ENCODE measurements at places on chromosomes 2 and 18.

DNA sequence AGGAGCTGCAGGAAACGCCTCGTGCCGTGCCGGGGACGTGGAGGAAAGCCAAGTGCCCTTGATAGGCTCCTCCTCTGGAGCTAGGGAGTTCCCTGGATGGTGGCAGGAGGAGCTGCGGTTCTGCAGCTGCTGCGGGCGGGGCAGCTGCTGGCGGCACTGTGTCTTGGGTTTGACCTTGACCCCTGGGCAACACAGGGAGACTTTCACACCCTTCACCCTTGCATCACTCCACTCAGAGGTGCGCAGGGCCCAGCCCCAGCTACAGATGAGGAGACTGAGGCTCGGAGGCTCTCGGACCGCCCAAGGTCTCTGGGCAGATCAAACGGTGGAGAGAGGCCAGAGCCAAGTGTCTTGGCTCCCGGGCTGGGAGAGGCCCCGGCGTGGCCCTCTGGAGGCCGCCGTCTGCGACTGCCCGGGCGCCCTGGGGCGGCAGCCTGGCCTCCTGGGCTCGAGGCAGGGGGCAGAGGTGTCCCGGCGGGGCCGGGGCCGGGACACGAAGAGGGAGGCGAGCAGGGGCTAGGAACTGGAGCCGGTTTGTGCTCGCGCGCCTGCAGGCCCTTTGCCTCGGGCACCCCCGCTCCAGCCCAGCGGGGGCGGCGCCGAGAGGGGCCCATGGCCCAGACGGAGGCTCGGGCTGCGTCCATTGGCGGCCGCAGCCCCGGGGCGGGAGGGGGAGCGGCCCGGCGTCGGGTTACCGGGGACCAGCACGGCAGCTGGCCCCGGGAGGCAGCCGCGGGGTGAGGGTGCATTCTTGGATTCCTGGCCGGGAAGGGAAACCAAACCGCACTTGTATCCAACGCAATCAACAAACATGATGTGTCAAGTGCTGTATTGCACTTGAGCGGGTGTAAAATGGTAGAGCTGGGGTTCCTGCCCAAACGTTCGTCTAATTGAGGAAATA lies 129.6 kb upstream of the SLC1A4 start:
- DNase-seq, result no peak

- no peak for DNase-seq
These were observed 13.9 kb upstream of the PROM2 start for GRCh38 chr2:95260028-95261023.

GRCh38 chr2:240789051-240789453 lies 31.0 kb downstream of the KIF1A start:
- peak; percentile 6 for DNase-seq

DNA sequence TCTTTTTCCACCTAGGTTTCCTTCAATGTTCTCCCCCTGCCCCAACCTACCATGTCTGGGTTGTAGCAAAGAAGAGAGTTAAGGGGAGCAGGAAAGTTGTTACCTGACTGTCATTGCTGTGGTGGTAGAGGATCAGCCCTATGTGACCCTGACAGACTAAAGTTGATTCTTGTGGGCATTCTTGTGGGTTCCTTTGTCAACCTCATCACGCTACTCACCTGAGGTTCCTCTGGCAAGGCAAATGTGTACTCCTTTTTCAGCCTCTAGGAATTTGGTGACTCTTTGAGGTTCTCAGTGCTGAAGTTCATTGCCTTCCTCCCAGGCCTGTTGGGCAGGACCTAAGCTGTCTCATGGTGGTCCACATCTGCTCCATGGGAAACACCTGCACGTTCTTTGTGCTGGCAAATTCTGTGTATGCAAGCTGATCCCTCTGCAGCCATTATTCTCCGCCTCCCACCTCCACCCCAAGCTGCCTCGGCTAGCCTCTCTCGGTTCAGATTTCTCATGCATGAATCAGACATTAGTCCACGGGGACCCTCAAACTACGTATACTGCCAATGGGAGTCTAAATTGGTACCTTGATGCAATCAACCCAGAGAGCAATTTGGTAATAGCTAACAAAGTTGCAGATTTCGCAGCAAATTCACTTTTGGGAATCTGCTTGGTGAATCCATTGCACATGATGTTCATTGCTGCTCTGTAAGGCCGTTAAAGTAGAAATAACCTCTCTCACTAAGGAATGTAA lies 1.5 kb upstream of the GMCL1 start:
- DNase-seq, result no peak

- no peak for DNase-seq
These were observed 123.4 kb downstream of the MRO start for GRCh38 chr18:50696436-50696835.

GRCh38 chr2:201522965-201523364 lies 71.4 kb downstream of the STRADB start:
- no peak for DNase-seq

DNA sequence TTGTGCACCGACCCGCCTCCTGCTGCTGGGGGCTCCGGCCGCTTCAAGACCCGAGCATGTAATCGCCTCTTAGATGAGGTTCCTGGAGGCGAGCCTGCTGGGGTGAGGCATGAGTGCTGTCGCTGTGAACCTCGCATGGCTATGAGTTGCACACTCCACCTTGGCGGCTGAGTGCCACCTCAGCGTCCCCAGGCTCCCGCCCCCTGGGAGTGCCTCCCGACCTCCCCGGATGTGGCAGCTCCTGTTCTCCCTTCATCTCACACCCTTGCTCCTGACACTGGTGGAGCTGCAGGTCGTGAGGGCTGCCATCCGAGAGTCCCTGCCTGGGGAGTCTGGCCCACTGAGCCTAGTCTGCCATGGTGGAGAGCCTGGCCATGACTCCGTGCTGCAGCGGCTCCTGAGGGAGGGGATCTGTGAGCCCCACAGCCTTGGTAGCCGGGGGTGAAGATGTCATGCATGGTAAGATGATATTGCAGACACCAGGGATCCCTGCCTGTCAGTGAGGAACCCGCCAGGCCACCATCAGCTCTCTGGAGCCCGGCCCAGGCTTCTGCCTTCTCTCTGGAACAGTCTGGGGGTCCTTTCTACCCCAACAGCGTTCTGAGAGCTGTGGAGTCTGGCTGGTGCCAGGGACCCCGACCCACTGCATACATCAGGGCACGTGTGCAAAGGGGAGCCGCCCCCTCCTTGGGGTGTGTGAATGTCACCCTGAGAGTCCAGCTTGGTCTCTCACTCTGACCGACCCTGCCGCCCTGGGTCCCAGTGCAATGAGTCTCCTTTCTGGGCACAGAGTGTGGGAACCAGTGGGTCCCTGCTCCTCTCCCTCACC lies 61.6 kb upstream of the HS6ST1 start:
- DNase-seq, result no peak

GRCh38 chr2:85756822-85757435 lies 3.1 kb downstream of the ATOH8 start:
- no peak for DNase-seq

DNA sequence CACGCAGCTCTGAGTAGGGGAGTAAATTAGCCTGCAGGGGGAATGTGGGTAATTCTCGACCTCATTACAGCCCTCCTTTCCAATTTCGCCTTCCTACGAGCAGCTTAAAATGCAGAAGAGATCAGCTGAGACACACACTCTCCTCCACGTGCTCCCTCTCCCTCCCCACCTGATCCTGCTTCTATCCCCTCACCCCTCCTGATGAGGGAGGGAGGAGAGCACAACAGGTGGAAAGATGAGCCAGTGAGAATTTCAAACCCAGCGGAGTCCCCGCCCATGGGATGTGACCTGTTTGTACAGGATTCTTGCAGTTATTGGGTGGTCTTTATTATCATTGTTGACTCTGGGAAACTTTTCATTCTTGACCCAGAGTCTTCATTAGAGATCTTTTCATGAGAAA lies 35.5 kb downstream of the DDX18 start:
- no peak for DNase-seq

DNA sequence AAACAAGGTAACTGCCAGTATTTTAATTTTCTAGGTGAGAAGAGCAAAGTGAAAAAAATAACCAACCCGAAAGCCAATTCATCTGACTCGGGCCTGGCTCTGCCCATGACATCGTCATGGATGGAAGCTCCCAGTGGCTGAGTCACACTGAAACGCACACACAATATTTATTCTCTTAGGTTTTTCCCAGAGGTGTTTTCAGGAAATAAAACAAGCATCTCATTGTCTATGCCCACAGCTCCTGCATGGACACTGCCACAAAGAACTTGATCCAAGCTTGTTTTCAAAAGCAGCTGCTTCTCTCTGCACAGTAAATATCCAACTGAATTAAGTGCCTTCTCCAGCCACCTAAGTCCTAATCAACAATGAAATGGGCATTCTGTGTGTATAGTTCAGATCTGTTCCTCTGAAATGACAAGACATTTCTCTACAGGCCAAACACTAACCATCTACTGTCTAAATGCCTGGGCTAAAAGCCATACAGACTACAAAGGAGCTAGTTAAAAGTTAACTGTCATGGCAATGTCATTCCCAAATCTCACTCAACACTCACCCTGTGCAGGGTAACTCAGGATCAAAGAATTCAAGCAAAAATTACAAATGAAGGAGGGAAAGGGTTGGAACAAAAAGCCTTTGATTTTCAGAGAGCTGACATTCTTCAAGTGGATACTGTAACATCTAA lies 62.9 kb downstream of the RPL31 start:
- DNase-seq, result no peak

- peak; percentile 14 for DNase-seq
These were observed 589 bp upstream of the SGPP2 start for GRCh38 chr2:222423632-222424275.

- no peak for DNase-seq
These were observed 23.3 kb downstream of the TNFAIP6 start for GRCh38 chr2:151380580-151381235.

GRCh38 chr2:36663851-36664695 lies 32.4 kb upstream of the VIT start:
- peak; percentile 25 for DNase-seq

- DNase-seq, result no peak
These were observed 71.3 kb upstream of the ACKR3 start for GRCh38 chr2:236498369-236498768.

DNA sequence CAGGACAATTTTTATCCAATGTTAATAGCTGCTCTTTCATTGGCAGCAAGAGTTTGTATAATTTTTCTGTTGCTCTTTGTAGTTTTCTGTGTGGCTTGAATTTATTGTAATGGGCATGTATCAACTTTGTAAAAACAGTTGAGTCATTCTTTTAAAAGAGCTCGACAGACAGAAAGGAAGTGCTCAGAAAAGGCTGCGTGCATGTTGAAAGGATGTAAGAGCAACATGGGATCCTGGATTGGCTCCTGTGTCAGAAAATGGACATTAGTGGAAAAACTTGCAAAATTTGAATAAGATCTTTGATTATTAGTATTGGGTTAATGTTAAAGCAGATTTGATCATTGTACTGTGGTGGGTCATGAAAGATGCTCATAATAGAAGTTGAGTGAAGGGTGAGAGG lies 93.3 kb upstream of the CDC42EP3 start:
- DNase-seq, result no peak

DNA sequence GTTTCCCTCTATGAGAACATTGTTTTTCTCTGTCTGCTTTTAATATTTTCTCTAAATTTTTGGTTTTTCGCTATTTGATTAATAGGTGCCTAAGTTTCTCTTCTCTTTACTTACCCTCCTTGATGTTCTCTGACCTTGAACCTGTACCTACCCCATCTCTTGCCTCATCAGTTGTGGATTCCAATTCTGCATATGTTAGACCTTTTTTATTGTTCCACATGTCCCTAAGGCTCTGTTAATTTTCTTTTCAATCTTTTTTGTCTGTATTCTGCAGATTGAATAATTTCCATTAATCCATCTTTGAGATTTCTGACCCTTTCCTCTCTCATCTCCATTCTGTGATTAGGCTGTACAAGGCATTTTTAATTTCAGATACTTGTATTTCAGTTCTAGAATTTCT lies 23.1 kb downstream of the RELCH start:
- no peak for DNase-seq

DNA sequence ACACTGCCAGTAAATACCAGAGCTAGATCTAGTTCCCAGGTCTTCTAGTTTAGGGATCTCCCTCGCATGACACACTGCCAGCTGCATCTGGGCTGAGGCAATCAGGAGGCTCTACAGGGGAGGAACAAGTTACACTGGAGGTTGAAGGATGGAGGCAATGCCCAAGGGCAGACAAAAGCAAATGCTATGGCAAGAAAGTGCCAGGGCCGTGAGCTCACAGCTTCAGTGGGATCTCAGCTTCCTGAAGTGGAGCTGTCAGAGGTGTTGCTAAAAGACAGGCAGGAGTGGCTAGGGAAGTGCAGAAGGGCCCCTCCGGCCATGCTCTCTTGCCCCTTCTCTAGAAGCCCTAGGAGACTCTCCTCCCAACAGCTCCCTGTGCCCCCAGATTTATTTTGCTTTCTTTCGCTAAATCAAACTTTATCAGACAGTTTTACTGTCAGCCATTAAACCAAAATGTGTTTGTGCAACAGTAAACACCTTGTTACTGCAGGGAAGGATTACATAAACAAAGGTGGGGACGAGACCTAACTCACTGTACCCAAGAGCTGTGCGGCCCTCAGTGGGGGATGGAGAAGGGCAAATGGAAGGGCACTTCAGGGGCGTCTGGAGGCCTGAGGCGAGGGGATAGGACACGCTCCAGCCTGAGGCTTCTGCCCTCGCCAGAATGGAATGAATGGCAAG lies 39.4 kb upstream of the PKDCC start:
- no peak for DNase-seq

GRCh38 chr2:42503291-42503690 lies 9.5 kb upstream of the KCNG3 start:
- DNase-seq, result no peak

- no peak for DNase-seq
These were observed 136.8 kb downstream of the ASB1 start for GRCh38 chr2:238563551-238563950.

DNA sequence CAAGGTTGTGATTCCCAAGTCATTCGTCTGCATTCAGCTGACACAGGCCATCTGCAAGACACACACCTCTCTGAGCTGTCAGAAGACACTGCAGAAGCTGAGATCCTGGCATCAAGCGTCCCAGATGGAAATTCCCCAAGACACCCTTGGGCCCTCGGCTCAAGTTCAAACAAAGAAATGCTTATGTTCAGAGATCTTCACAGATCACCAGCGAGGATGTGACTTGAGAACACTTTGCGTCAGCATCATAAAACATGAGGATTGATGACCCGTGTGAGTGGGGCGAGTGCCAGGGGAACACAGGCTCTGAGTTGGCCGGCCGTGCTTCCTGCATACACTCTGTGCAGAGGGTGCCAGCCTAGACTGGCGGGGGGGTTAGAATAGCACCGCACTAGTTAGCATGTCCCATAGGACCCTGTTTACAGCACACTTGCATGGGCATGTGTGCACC lies 36.8 kb downstream of the KCNIP3 start:
- no peak for DNase-seq

DNA sequence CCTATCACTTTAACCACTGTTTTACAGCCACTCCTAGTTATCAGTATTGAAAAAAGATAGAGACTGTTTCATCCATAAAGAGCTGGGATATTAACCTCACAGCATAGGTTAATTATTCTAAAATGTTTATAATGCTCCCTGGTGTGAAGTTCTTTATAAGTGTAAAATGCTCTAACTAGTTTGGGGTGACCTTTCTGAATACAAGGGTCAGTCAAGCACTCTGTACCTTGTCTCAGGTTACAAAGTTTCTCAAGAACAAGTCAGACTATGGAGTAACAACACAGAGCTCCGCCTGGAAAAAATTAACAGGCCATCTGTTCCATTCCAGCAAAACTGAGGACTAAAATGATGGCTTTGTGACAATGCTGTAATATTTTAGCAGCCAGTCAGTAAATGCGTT lies 107.4 kb downstream of the NOL4 start:
- no peak for DNase-seq

Data from BE2C (cell line).